ENCODE measurements at places on chromosomes 2 and 18.

- DNase-seq: peak; percentile 20
Measured at GRCh38 chr2:66478731-66479316, 43.9 kb downstream of the MEIS1 start.

DNA sequence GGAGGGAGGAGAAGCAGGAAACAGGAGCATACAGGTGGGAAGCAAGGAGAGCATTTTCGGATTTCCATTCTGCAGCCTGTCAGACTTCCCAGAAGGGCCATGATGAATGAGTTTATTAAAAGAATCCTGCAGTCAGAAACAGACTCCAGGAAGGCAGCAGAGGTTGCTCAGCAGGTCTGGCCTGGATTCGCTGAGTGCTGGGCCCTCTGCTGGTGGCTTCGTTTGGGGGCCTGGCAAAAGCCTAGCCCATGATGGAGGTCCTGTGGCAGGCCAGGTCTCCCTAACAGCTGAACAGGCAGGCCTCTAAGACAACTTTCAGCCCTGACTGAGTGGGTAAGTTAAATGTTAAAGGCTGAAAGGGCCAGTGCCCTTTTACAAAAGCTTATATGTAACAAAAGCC is 108.2 kb upstream of the CAPN13 start:
- DNase-seq: peak; percentile 10

GRCh38 chr18:69399253-69399652 is 1.4 kb upstream of the DOK6 start:
- no peak for DNase-seq

DNA sequence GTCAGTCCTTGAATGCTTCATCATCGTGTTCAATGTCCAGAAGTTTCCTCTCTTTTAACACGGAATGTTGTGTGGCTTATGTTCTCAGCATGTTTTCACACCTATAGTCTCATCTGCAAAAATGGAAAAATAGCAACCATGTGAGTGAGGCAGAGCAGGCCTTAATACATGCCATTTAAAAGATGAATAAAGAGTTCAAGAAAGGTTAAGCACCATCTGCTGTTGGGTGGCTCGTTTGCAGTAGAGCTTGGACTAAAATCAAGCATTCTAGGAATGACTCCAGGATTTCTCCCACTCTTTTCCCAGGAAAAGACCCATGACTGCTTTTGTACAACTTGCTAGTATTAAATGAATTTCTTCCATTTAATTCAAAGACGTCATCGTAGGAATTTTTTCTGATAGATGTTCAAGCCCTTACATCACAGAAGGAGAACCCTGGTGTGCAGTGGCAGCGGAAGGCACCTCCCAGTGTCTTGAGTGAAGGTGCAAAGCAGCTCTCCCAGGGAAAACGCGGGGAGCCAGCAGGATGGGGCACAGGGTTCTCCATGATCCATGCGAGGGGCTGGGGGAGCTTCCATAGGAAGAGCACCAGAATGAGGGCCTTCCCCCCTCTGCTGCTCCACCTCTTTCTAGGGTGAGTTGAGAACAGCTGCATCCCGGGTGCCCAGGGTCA is 9.6 kb downstream of the DCDC2C start:
- DNase-seq: no peak

- no peak for DNase-seq
Measured at GRCh38 chr2:29065068-29065811, 9.1 kb downstream of the PCARE start.

- no peak for DNase-seq
Measured at GRCh38 chr18:62614494-62614893, 91.7 kb downstream of the ZCCHC2 start.

DNA sequence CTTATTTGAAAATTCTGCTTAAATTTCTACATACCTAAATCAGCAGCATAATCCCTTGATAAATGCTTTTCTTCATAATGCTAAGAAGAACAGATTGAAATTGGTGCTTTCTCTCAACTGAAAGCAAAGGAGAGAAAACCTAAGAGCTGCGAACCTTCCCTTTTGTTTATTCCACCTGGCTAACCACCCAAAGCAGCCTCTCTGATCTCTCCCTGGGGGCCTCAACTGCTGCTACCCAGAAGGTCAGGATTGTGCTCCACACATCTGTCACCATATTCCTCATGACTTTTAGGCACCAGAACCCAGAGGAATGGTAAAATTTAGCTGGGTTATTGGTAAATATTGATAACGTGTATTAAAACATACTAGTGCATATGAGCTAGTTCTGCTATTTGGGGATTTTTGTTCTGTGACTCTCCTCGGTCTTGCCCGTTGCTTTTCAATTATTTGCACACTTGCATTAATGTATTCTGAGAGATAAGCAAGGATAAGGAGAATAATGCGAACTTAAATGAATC is 334.1 kb downstream of the RIT2 start:
- no peak for DNase-seq

- DNase-seq: no peak
Measured at GRCh38 chr2:140998577-140998976, 1132.2 kb downstream of the LRP1B start.

- DNase-seq: no peak
Measured at GRCh38 chr2:33727361-33728032, 128.4 kb upstream of the FAM98A start.

DNA sequence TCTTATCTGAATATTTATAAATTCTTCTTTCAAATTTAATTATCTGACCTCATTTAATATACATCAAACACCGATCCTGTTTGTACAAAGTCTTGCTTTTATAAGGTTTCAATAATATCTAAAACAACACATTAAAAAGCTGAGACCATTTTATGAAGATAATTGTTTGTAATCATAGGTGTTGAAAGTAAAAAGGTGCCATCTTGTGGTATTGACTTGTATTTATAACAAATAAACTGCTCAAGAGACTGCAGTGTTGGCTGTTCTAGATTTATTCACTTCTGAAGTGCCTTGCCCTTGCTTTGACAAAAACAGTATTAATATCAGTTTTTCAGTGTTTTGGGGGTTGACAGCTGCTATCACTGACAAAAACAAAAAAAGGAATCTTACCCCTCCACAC is 286.8 kb upstream of the HNMT start:
- no peak for DNase-seq

DNA sequence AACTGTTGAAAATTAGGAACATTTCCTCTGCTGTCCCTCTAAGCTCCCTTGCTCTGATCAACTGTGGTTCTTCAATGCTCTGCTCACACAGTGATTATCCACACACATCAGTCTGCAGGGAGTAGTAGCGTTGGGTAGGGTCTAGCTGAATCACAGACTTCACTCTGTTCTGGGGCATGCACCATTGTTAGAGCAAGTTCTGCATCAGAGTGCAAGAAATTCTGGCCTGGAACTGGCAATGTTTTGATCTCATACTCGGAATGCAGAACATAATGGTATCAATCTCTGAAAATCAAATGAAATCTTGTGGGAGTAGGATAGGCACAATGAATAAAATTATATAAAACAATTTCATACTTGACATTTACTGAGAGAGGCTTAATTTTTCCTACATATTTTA is 55.3 kb downstream of the HRH4 start:
- DNase-seq: no peak

DNA sequence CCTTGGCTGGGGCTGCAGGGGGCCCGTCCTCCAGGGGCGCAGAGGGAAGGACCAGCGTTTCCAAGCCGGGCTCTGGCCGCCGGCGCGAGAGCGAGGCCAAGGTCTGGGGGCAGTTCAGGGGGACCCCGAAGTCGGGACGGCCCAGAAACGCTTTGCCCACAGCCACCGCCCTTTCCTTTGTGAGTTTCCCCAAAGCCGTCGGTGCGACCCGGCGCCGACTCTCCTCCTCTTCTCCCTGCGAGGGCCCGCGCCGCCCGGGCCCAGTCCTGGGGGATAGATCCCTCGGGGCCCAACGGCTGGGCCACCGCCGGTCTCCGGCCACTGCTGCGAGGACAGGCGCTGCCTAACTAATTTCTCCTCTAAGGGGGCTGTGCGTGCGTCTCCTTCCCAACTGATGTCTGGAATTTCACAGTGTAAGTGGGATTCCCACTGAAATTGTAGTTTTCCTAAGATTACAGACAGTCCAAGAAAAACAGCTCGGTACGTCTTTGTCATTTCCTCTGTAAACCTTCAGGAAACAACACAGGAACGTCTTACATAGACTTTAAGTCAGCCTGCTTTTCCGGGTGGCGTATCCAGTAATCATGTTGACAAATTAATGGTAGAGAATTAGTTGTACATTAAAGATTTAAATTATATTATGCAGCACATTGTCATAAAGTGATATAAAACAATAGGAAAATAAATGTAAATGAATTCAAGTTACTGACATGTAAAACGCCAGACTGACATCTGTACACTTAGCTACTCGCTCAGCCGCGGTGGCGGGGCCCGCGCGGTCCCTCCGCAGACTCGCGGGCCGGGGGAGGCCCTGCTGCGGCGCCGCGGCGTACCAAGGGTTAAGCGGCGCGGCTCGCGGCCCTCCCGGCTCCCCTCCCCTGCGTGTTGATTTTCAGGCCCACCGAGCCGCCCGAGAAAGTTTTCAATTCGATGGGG is 139.4 kb upstream of the SIX3 start:
- no peak for DNase-seq

DNA sequence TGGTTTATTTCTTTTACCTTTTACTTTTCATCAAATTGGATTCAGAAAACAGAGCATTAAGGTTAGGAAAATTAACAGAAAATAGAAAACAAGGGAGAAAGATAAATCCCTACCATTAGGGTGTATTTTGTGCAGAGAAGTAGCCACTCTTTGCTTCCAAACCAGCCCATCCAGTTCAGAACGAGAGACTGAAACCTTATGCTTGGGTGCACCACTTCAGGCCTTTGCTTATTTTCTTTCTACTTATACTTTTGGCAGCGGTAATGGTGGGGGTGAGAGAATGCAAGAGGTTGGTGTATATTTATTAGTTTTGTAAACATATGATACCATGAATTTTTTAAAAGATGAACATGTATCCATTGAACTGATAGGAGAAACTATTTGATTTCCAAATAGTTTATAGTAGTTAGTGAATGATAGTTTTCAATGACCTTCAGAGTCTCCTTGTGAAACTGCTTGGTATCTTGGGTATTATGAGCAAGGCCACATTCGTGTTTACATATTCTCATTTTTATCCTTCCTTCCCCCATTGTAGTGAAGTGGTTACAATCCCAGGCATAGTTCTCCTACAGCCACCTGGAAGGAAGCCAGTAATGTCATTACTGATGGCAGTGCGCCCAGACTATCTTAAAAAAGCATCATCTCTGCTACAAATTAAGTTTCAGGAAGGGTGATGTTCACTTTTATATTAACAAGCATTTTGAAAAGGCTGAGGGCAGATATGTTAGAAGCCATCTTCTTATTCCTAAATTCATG is 60.8 kb downstream of the MFSD6 start:
- peak; percentile 96 for DNase-seq

DNA sequence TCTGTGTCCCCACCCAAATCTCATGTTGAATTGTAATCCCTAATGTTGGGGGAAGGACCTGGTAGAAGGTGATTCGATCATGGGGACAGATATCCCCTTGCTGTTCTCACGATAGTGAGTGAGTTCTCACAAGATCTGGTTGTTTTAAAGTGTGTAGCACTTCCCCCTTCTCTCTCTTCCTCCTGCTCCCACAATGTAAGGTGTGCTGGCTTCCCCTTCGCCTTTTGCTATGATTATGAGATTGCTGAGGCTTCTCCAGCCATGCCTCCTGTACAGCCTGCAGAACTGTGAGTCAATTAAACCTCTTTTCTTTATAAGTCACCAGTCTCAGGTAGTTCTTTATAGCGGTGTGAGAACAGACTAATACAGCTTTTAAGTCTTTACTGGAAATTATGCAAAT is 193.3 kb upstream of the RBBP8 start:
- DNase-seq: no peak

DNA sequence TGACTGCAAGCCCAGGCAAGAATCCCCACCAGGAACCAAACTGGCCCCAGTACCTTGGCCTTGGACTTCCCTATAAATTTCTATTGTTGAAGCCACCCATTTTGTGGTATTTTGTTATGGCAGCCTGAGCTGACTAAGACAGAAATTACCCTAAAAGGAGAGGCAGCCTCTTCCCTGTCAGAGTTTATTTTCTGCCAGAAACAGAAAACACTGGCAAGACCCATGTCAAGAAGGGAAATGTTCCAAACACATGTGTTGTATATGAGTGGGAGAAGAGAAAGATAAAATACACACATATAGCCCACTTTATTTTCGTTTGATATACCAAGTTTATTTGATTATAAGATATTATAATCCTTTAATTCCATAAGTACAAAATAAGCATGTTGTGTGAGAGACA is 225.1 kb upstream of the FSHR start:
- DNase-seq: no peak

GRCh38 chr2:2662037-2662846 is 331.2 kb upstream of the MYT1L start:
- no peak for DNase-seq

Data from hematopoietic multipotent progenitor cell treated with erythropoietin and hydrocortisone succinate and interleukin-3 and kit ligand, for 8 days (in vitro differentiated cells).